ENCODE measurements at places on chromosomes 1 and 21.
A peak's percentile ranks its signal among the peaks of the same experiment; 100 is the strongest.

- DNase-seq, result no peak
These were observed 84.3 kb downstream of the TENT5C start for GRCh38 chr1:117689997-117690625.

DNA sequence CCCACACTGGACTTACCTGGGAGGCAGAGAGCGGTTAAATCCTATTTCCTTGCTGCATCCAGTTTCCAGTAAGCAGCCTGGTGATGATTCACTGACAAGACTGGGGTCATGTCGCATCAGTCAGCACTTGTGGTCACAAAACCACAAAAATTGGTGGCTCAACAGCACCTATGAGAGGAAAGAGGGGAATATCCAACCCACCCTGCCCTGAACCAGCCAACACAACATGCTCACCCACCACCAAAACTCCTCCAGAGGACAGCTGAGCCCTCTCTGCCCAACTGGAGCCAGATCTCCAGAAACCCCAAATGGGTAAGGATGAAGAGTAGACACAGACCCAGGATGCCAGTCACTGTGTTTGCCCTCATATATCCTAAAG lies 64.0 kb downstream of the CD46 start:
- no peak for DNase-seq

DNA sequence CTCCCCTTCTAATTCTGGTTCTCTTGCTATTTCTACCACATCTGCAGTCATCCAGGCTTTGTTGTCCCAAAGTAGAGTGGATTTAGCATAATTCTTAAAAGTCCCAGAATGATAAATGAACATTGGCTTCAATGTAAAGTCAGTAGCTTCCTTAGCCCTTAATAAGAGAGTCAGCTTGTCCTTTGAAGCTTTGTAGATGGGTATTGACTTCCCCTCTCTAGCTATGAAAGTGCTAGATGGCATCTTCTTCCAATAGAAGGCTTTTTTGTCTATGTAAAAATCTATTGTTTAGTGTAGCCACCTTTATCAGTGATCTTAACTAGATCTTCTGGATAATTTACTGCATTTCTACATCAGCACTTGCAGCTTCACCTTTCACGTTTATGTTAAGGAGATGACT lies 181.4 kb upstream of the B3GALT2 start:
- no peak for DNase-seq

DNA sequence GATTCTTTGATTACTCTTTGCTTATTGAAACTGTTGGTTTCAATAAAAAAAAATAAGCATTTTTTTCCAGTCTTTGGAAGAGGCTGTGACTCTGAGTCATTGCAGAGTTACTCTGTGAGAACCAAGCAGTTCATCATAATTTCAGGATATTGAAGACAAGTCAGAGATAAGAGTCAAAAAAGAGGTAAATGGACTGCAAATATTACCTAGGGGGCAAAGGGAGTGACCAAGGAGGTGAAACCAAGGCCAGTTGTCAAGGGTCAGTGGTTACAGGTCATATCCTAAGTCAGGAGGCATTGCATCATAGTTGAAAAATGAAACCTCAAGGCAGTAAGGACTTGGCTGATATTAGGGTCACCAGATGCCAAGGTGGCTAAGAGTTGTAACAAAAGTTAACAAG lies 597.1 kb upstream of the USP24 start:
- DNase-seq, result no peak

DNA sequence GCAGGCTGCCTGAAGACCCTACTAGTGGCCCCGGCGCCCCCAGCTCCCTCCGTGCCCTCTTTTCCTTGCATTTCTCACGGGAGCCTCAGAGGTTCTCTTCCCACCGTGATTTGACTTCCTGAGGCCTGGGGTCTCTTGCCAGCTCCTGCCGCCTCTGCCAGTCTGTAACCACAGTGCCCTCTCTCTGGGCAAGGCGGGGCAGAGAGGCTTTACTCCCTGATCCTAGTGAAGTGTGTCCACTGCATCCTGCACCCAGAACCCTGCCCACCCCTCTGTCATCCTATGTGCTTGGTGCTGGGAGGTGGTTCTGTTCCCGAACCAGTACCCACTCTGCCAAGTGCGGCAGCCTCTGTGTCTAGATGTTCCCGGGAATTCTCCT lies 2.4 kb downstream of the ESPN start:
- no peak for DNase-seq

GRCh38 chr1:234862360-234862943 lies 252.5 kb upstream of the IRF2BP2 start:
- no peak for DNase-seq

DNA sequence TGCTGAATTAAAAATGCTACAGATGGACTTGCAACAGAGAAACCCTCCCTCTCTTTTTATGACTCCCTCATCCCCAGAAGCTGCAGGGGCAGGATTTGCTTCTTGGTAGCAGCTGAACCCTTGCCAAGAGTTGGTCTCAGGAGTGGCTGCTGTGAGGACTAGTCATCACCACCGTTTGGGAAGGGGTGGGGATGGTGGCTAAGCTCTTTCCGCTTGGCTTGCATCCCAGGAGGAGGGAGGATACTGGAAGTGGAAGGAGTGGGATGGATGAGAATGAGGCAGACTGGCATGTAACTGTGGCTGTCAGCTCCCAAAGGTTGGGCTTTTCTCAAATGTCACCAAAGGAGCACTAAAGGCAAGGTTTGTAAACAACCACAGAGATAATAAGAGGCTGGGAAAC lies 50.8 kb upstream of the COL24A1 start:
- peak; percentile 63 for DNase-seq

GRCh38 chr1:50724626-50725286 lies 235.3 kb downstream of the FAF1 start:
- DNase-seq, result no peak

DNA sequence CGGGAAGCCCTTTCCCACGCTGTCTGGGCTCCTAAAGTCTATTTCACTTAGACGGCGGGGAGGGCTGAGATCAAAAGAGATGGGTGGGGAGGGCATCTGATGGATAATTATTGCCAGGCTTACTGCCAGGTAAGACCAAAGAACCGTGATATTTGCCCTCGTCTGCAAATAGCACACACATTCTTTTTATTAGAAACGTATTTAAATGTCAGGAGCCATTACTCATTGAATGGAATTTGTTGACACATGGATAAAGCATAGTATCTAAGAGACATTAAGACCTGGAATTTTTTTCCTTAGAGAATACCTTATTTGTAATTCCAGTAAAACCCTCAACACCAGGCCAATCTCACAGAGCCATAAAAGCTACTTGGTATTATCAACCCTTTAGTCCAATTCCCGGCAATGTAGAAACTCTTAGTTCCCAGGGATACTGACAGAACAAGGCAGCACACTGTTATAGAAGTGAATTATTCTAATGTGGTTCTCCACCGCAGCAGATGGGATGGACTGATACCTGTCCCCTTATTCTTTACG lies 10.6 kb downstream of the URB1 start:
- DNase-seq, result peak; percentile 78

DNA sequence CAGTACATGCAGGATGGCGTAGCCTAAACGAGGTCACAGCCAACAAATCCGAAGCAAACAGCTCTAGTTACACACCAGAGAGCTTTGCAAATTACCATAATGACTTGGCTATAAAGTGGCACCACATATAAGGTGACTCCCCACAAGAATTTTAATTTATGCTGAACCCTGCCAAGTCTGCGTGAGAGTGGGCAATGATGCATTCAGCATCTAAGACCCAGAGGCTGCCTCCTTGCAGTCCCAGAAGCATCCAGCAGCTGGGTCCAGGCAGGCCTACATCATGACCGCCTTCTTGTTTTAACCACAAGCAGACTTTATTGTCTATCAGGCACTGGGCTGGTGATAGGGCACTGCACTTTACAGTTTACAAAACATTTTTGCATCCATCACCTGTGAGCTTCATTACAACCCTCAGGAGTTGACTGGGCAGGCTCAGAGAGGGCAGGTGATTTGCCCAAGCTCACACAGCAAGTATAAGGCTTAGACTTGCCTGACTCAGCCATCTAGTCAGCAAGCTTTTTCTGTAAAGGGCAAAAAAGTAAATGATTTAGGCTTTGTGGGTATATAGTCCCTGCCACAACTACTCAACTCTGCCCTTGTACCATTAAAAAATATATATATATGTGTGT lies 134.6 kb downstream of the GLIS1 start:
- peak; percentile 4 for DNase-seq

DNA sequence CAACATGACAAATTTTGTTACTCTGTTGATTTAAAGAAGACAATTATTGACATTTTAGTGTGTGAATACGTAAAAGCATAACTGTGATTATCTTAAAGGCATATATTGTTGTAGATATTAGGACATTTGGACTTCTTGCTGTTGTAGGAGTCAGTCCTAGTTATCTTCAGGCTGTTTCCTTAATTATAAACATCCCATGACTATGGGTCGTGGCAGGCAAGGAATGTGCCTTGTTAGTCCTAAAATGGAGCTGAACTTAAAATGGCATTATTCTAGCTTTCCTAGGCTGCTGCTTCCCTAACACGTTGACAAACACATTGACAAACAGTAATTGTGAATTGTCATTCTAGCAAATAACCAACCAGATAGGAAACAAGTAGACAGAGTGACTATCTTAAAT lies 4.4 kb upstream of the MPZL1 start:
- DNase-seq, result no peak

DNA sequence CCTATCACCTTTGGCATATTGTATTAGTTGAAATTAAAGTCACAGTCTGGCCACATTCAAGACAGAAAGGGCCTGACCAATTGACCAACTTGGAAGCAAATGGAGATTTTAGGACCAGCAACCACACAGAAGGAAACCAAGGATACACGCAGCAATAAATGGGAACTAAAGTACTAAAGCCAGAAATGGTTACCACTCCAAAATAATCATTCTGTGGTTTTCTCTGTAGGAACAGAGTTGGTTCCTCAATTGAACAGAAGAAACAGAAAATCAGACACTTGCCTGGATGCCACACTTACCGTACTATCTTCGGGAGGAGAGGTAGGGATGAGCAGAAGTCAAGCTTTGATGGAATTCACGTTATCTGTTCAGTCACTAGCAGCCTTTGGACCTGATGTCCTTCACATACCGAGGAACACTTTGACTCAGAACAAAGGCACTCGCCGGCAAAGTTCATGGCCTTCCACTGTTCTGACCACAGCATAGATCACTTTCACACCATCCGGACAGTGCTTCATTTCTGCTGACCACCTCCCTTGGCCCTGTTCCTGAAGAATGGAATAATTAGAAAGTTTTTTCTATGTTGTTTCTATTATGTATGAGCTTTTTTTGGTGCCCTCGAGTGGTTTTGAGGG lies 96.9 kb downstream of the LPAR3 start:
- DNase-seq, result no peak

DNA sequence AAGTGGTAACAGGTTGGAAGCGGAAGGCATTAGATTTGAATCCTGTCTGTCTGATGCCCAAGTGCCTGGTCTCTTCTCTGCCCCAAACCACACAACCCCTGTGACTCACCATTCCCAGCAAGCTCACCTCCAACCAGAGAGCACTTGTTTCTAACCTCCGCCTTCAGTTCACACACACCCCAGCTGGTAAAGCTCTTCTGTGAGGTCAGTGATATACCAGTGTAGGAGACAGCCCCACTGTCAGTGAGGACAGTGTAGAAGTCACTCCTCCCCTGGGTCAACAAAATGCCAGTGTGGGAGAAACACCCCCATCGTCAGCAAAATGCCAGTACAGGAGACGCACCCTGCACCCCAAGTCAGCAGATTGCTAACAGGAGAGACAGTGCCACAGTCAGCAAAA lies 2.6 kb downstream of the RIMS3 start:
- DNase-seq, result no peak

GRCh38 chr1:223665592-223666312 lies at the start of gene CAPN8:
CAPN8 (minus strand) TSS chr1:223665701; CDS start chr1:223665646, 55 bp downstream.
- no peak for DNase-seq

- no peak for DNase-seq
These were observed 51.5 kb downstream of the CTH start for GRCh38 chr1:70462611-70463010.

- no peak for DNase-seq
These were observed 25.3 kb downstream of the F13B start for GRCh38 chr1:197041486-197042353.

- no peak for DNase-seq
These were observed 92.1 kb downstream of the LRRC8C start for GRCh38 chr1:89725011-89725370.

DNA sequence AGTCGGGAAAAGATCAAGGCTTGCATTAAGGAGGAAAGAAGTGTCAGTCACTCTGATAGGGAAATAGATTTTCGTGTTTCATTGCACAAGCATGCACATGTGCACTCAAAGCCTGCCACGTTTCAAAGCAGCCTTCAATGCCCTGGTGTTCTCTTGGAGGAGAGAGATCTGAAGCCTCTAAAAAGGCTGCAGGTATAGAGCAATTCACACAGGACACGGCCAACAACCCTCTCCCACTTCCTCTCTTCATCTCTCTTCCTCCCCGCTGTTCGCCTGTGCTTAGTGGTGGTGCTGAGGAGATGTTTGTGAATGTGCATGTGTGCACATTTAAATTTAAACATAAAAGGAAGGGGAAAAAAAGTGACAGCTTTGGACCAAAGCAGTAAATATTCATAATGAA lies 117.7 kb downstream of the NUF2 start:
- no peak for DNase-seq

GRCh38 chr1:38464071-38464661 lies 395.4 kb downstream of the RRAGC start:
- no peak for DNase-seq

- DNase-seq, result no peak
These were observed 7.8 kb downstream of the CASZ1 start for GRCh38 chr1:10788592-10789006.

- DNase-seq, result no peak
These were observed 51.6 kb downstream of the IRF2BP2 start for GRCh38 chr1:234558330-234558836.
